T-helper 9 cell (primary cell): ENCODE measurements at places on chromosomes 3 and 15.

- DNase-seq: peak; percentile 16
These were observed 923 bp downstream of the SIAH2 start for GRCh38 chr3:150761831-150762661.

DNA sequence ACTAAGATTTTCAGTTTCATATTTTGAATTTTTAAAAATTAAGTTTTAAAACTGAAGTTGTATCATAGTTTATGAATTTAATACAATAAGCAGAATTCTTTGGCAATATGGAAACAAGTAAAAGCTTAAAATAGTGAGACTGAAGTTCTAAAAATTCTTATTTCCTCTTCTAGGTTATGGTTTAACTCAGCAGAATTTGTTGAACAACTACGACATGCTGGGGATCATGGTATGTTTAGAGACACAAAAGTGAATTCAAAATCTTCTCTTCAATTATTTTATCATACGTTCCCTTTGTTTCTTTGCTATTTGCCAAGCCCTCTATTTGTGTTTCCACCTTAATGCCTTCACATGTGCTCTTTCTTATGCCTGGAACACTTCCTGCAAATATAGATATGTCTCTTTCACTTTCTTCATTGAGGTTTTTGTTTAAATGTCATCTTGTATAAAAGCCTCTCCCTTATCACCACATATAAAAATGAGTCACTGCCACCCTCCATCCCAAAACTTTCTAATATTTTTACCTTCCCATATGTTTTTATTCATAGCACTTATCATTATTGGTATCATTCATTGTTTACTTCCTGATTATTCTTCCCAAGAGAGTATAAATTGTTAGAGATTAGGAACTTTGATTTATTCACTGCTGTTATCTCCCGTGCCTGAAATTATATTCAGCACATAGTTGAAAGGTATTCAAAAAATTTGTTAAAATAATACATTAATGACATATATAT lies 6.4 kb downstream of the SUCNR1 start:
- DNase-seq: no peak

DNA sequence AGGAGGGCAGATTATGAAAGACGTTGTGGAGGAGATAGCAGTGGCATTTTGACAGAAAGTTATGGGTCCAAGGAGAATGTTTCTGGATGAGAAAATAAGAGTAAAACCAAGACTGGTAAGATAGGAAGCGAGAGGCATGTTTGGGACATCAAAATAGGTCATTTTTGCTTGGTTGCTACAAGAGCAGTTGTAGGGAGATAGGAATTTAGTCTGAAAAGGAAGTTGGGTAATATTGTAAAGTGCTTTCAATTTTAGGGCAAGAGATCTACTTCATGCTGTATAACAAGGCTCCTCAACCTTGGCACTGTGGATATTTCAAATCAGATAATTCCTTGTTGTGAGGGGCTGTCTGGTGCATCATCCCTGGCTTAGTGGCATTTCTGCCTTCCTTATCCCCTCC lies 118.0 kb upstream of the DPH6 start:
- no peak for DNase-seq

GRCh38 chr15:22948056-22948455 lies 32.1 kb downstream of the CYFIP1 start:
- no peak for DNase-seq

DNA sequence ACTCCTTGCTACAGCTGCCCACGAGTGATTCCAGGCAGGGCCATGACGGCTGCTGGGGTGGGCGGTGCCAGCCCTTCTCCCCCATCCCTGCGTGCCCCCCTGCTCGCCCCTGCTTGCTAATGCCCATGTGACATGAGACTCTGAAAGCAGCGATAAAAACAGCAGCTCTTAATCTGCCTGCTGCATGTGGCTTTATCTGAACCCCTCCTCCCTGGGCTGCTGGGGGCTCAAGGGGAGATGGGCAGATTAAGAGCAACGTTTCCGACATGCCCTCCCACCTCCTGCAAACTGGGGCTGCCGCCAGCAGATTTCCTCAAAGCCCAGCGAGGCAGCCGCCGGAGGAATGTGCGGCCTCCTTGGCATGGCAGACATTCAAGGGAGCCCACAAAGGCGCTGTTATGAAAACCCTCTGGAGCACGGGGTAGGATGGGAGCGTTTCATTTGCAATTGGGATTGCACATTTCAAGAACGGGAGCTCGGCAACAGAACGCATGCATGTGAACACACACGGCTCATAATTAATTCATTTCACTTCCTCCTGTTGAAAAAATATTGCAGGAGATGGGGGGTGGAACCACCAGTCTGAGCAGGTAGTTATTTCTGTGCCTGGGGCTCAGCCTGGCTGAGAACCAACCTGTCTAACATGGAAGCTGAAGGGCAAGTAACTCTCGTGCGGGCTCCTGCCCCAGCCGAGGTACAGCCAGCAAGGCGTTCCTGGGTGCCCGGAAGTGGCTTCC lies 504.2 kb upstream of the PROK2 start:
- no peak for DNase-seq

- DNase-seq: no peak
These were observed 19.9 kb upstream of the POLR2M start for GRCh38 chr15:57686657-57687056.

DNA sequence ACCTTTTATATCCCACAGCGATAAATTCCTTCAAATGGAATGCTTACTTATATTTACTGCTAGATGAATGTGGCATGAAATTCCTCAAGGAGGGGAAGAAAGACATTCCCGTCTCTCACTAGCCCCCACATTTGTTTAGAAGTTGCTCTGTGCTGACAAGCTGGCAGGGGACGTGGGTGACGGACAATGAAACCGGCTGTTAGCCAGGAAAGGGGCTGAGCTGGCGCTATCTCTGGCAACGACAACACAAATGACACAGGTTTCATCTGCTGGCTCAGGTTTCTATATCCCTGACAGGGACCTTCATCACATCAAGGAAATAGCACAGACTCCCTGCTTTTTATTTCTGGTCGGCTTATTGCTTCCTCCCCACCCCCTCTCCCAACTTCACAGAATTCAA lies 15.8 kb downstream of the RUVBL1 start:
- DNase-seq: no peak
